ENCODE measurements at places on chromosomes 6 and 20.

GRCh38 chr6:134523903-134524650 lies 206.2 kb upstream of the SGK1 start:
- no peak for DNase-seq

DNA sequence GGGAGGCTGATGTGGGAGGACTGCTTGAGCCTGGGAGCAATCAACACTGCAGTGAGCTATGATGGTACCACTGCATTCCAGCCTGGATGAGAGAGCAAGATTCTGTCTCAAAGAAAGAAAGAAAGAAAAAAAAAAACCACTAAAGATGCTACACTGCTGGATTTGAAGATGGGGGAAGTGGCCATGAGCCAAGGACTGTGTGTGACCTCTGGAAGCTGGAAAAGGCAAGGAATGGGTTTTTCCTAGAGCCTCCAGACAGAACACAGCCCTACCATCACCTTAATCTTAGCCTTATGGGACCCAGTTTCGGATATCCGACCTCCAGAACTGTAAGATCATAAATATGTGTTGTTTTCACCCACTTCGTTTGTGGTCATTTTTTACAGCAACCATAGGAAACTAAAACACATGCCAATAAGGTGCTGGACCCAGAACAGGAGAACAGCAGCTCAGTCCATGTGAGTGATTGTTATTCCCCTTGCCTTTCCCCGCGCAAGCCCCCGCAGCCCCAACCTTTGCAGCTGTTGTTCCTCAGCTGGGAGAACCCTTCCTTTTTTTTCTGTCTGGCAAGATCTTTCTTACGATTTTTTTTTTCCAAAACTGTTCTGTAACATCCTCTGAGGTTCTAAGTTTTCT lies 11.1 kb upstream of the VAPB start:
- DNase-seq = no peak

DNA sequence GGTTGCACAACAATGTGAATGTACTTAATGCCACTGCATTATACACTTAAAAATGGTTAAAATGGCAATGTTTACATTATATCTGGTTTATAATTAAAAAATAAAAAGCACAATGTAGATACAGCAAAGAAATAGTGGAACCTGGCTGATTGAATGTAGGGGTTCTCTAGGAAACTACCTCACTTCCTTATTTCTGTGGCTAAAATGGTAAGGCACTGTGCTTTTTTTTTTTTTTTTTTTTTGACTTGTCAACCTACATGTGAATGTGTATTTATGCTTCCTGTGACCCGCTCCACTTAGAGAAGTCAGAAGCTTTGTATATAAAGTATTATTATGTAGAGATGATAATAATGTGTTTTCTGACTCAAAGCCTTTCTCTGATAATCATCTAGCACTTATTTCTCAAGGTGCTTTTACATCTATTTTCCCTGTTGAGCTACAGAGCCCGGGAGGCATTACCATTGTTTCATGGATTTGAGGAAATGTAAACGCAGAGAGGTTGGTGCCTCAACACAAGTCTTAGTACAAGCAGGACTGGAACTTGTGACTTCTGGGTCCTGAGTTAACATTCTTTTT lies 55.0 kb downstream of the SOX4 start:
- DNase-seq = no peak

GRCh38 chr6:108667993-108668392 lies 107.3 kb downstream of the FOXO3 start:
- no peak for DNase-seq

GRCh38 chr6:148401571-148401970 lies 58.9 kb downstream of the SASH1 start:
- DNase-seq = no peak

GRCh38 chr20:13221673-13222318 lies 722 bp downstream of the ISM1 start:
- DNase-seq = peak; percentile 69

GRCh38 chr20:10603971-10604864 lies 69.6 kb downstream of the JAG1 start:
- DNase-seq = no peak

DNA sequence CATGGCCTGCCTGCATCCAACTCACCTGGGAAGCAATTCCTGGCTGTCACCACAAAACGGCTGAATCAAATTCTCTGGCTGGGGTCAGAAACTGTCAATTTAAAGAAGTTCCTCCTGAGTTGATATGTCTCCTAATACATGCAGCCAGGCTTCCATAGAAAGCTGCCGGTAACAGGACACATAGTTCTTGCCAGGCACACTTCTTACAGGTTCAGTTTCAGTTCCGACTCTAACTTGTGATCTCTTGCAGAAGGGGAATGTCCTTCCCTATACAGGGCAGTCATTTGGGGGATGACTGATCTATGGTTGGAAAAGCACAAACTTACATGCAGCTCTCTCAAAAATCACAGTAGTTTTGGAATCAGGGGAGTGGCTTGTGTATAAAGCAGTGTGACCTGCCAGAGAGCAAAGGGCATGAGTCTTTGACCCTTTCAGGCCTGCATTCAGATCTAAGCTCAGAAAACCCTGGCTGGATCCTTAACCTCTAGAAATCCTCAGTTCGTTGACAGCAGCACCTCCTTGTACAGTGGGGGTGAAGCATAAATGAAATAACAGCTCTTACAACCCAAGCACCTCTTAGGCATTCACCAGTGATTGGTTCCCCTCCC lies 195.6 kb downstream of the SCP2D1 start:
- no peak for DNase-seq

DNA sequence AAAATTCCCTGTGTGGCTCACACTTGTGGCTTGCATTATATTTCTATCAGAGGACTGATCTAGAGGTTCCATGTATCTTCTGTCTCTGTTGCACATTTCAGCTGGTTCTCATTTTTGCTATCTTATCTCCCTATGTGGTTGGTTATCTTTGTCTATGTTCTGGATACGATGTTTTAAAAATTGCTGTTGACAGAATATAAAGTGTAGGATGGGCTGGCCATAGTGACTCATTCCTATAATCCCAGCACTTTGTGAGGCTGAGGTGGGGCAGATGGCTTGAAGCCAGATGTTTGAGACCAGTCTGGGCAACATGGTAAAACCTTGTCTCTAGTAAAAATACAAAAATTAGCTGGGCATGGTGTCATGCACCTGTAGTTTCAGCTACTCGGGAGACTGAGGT lies 9.9 kb upstream of the ULBP3 start:
- DNase-seq = no peak

DNA sequence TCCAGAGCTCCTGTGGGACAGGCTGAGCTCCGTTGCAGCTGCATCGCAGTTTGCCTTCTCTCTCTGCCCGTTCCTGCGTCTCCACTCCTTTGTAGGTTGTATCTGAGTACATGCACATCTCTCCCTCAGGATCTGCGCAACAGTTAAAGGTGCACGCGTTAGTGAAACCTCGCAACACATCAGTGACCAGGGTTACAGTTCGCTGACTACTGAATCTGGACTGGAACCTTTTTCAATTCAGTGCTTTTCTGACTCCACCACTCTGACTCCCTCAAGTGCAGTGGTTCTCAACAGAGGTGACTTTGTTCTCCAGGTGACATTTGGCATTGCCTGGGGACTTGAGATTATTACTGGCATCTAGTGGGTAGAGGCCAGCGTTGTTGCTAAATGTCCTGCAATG lies 44.0 kb downstream of the UST start:
- DNase-seq = no peak

GRCh38 chr6:168180548-168181011 lies 101.6 kb upstream of the FRMD1 start:
- no peak for DNase-seq

DNA sequence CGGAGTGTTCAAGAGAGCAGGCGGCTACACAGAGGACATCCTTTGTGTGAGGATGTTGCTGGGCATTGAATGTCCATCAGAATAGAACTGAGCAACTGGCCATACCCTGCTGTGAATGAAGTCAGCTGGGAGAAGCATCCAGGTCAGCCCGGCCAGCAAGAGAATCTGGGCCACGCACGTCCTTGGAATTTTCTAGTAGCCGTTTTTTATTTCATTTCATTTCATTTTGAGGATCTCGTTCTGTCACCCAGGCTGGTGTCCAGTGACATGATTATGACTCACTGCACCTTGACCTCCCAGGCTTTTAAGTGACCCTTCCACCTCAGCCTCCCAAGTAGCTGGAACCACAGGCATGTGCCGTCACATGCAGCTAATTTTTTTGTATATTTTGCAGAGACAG lies 97.9 kb downstream of the SSR1 start:
- DNase-seq = no peak

GRCh38 chr20:62849431-62849830 lies 12.2 kb downstream of the TCFL5 start:
- no peak for DNase-seq

GRCh38 chr6:139990026-139990686 lies 615.7 kb upstream of the CITED2 start:
- no peak for DNase-seq

- no peak for DNase-seq
These were observed 153.0 kb downstream of the NKAIN2 start for GRCh38 chr6:123956492-123957139.

GRCh38 chr6:63856271-63856670 lies 220.7 kb downstream of the PHF3 start:
- DNase-seq = no peak

- no peak for DNase-seq
These were observed 3.7 kb downstream of the RNF39 start for GRCh38 chr6:30071858-30072257.

DNA sequence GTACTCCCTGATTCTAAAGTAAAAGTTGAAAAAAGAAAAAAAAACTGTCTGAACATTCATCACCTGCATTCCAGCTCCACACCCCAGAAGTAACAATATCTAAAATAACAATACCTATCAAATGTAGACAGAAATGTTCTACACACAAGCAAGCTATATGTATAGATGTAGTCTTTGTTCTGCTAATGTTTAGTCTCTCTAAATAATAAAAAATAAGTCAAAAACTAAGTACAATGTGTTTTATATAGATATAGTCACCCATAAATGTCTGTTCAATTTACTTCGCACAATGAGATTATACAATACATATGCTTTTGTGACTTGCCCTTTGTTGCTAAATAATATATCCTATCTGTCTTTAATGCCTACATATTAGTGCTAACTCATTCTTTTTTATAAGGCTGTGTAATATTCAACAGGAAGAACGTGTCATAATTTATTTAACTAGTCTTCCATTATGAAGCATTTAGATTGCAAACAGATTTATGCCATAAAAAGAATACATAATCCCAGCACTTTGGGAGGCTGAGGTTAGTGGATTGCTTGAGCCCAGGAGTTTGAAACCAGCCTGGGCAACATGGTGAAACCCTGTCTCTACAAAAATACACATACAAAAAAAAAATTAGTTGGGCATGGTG lies 216.2 kb upstream of the ZNF217 start:
- DNase-seq = no peak

- no peak for DNase-seq
These were observed 221.3 kb upstream of the SUPT3H start for GRCh38 chr6:45599053-45599452.

DNA sequence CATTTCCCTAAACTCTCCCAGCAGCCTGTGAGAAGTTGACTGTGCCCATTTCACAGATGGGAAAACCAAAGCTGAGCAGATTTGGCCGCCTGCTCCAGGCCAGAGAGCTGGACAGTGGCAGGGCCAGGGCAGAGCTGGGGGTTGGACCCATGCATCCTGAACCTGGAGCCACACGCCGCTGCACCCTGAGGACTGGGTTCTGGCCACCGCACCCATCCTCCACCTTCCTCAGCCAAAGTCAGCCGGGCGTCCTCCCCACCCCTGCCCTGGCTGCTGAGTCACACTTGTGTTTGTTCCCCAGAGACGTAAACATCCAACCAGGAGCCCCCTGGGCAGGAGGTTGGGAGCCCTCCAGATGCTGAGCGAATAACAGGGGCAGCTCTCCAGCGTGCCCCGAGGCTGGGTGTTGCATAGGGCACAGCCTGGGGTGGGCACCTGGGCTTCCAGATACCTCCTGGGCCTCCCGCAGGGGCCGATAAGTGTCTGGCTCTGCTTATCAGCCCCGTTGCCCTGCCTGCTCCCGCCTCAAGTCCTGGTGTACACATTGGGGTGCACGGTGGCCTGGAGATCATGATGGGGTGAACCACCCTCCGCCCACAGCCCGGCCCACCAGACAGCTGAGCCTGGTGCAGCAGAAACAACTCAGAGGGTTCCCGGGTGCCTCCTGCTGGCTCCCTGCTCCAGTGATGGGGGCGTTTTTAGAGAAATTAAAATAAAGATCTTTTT lies 23.8 kb downstream of the RBM38 start:
- no peak for DNase-seq

- no peak for DNase-seq
These were observed 2.1 kb downstream of the CALHM6 start for GRCh38 chr6:116463301-116463700.

GRCh38 chr6:148874698-148875293 lies 128.0 kb downstream of the UST start:
- DNase-seq = no peak

DNA sequence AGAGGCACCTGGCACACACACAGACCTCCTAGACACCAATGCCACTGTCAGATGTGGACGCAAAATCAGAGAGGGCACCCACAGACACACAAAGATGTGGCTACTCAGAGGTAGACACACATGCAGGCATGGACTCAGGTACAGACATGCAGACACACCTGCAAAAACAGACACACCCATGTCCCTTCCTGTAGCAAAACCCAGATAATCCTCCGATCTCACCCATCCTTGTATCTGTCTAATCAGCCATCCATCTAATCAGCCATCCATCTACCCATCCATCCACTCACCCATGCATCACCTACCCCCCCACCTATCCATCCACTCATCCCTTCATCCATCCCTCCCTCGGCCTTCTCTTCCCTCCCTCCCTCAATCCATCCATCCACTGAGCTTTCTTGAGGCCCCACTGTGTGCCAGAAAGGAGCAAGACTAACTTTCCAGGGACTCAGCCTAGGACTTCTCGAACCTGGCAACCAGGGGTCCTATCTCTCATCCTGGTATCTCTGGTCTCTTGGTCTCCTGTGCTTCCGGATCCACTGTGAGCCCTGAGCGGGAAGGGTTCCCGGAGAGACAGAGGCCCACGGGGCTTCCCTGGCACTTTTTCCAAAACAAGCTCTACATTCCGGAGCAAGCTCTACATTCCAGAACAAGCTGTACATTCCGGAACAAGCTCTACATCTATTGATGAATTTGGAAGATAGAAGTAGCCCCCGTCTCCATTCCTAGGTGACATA lies 1.1 kb upstream of the TGM2 start:
- no peak for DNase-seq

DNA sequence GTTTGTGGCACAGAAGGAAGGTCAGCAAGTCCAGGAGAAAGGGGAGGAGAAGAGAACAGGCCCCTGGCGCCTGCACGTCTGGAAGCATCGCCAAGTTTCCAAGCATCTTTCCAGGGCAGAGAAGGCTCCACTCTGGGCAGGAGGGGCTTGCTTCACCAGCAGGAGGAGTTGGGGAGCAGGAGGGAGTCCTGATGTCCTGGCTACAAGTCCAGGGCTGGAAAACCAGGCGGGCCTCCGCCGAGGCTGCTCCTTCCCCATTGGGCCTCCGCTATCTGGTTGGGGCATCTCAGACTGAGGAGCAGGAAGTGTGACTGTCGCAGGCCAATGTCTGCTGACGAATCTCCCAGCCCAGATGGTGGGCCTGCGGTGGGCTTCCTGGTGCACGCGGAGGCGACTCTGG lies 421.9 kb downstream of the PREX1 start:
- no peak for DNase-seq

GRCh38 chr6:129069006-129069405 lies 186.1 kb downstream of the LAMA2 start:
- DNase-seq = no peak

- no peak for DNase-seq
These were observed 21.9 kb downstream of the TREML1 start for GRCh38 chr6:41132254-41132653.

Data from activated naive CD4-positive, alpha-beta T cell treated with Interleukin-2 at 50 U/mL for 16 hours (primary cell).